C1 segment of cervical spinal cord (tissue), 14 donors: ENCODE measurements at places on chromosomes 3 and 15.

- DNase-seq = peak; percentile 60
Observed at GRCh38 chr15:63093486-63094205, 28.0 kb upstream of the LACTB start.

GRCh38 chr3:34056181-34056910 lies 257.9 kb downstream of the PDCD6IP start:
- no peak for DNase-seq

- DNase-seq = no peak
Observed at GRCh38 chr3:140078343-140078742, 143.4 kb downstream of the CLSTN2 start.

DNA sequence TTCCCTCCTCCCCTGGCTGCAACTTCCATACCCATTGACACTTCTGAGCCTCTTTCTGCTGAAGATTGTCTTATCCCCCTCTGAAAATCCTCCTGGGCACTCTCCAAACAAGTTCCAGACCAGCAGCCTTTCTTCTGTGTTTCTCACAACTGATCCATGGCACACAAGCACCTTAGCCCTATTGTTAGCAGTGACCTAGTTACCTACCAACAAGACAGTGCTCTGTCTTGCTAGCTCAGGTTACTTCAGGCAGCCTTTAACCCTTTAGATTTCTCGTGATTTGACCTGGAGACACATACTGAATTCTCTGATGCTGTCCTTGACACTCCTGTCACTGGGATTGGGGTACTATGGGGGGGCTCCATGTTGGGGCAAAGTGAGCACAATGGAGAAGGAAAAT lies 82.1 kb downstream of the GTF2E1 start:
- DNase-seq = no peak

DNA sequence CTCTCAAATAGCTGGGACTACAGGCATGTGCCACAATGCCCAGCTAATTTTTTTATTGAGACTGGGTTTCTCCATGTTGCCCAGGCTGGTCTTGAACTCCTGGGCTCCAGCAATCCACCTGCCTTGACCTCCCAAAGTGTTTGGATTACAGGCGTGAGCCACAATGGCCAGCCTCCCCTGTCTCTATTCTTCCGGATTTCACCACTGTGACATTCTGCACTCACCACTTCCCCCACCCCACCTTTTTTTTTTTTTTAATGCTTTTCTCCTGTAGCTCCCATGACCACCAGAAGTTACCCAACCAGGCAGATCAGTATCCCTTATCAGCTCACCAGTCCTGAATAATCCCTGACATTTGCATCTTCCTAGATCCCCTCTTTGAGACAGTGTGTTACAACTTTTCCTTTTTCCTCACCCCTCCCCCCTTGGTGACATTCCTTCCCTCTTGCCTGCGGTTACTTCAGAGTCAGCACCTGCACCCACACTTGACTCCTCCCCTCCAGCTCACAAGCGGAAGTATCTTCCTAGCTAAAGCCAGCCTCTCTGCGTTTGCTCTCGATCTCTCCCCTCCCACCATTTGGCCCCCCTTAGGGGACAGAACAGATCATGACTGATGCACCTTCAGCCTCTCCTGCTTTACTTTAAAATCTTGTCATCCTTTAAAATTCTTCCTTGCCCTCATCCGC lies 13.5 kb upstream of the ZNF592 start:
- DNase-seq = no peak
